ENCODE measurements at places on chromosomes 16 and 17.

DNA sequence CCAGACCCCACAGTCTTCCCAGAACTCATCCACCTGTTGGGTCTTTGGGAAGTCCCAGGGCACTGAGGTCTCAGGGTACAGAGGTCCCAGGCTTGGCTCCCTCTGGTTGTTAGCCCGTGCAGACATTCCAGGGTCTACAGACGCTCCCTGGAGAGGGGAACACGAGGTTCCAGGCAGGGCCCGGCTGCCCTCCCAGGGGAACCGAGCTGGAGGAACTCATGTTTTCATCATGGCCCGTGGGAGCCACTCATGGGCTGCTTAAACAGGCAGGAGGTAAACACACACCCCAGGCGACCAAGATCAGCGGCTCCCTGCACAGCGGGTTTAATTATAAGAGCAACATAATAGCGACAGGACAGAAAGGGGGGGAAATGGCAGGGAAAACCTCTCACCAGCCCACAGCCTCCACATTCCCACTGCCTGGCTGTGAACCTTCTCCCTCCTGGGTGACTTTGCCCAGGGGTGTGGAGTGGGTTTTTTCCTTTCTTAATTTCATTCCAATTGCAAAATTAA is 36.5 kb downstream of the TRARG1 start:
- H3K27me3 ChIP-seq = no peaks in the 10 kb centered on the region
- no peaks in the 10 kb centered on the region for H3K4me1 ChIP-seq
- no peak overlapping the region for H3K27ac ChIP-seq

DNA sequence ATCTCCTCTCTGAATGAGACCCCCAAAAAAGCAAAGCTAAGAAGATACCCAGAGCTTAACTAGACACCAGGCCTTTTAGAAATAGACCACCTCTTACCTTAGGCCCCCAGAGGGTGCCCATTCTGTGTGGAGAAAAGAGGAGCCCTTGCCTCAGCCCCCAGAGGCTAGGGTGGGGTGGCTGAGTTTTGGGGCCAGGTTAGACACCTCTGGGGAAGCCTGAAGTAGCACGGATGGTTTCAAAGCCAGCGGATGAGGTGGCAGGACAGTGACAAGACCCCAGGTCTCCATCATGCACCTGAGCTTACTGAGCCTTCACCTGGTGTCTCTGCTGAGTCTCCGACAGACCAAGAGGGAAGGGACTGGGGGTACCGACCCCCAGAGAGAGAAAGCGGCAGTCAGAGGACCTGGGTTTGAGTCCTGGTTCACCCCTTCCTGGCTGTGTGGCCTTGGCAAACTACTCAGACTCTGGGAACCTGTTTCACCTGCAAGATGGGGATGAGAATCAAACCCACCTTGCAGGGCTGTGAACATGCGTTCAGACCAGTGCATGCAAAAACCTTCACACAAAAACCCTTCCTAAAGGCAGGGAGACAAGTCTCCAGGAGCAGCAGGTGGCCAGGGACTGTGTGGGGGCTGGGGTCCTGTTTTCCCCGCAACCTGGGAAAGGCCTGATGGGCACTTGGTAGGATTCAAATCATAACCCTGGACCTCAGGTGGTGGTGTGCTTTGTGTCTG is 7.7 kb downstream of the SCGB1C2 start:
- no peak for DNase-seq
- no peak overlapping the region for H3K27ac ChIP-seq
- no peaks in the 10 kb centered on the region for H3K36me3 ChIP-seq
- H3K4me3 ChIP-seq = no peak overlapping the region
- no peaks in the 10 kb centered on the region for H3K27me3 ChIP-seq

GRCh38 chr17:80222376-80223141 is 2.3 kb downstream of the SLC26A11 start:
- peaks cover 18% of the 10 kb centered on the region for H3K36me3 ChIP-seq
- peaks cover 18% of the 10 kb centered on the region for H3K4me1 ChIP-seq
- DNase-seq = no peak
- no peak overlapping the region for H3K27ac ChIP-seq

GRCh38 chr16:962366-962765 is 8.4 kb downstream of the LMF1 start:
- no peak for DNase-seq
- no peak overlapping the region for H3K4me3 ChIP-seq
- H3K4me1 ChIP-seq = no peaks in the 10 kb centered on the region
- no peaks in the 10 kb centered on the region for H3K27me3 ChIP-seq
- H3K36me3 ChIP-seq = no peaks in the 10 kb centered on the region

DNA sequence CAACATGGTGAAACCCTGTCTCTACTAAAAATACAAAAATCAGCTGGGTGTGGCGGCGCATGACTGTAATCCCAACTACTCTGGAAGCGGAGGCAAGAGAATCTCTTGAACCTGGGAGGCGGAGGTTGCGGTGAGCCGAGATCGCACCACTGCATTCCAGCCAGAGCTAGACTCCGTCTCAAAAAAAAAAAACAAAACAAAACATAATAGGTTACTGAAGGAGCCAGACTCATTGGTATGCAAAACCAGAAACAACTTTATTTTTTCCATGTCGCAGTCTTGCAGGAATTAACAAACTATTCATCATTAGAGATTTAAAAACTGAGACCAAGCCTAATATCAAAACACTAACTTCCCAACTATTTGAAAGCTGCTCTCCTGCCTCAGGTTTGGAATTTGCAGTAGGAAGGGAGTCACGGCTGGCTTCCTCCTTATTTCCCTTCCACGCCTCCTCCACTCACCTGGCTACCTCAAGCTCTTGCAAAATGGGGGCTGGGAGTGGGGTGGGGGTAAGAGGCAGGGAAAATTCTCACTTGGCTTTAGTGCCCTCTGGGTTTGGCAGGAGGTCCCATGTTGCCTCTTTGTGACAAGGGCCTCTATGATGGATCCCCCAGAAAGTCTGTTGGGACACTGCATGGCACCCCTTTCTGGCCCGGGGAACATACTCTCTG is 34.1 kb upstream of the MYH10 start:
- no peaks in the 10 kb centered on the region for H3K27me3 ChIP-seq
- no peaks in the 10 kb centered on the region for H3K36me3 ChIP-seq
- H3K4me1 ChIP-seq = peaks cover 7% of the 10 kb centered on the region
- no peak overlapping the region for H3K27ac ChIP-seq

- peaks cover 4% of the 10 kb centered on the region for H3K36me3 ChIP-seq
- peak overlapping the region; percentile 93 for H3K4me3 ChIP-seq
These were observed 527 bp upstream of the UBE2Z start for GRCh38 chr17:48907713-48908046.

GRCh38 chr17:68439656-68440290 is 17.5 kb downstream of the WIPI1 start:
- no peak for DNase-seq
- H3K27ac ChIP-seq = no peak overlapping the region
- no peak overlapping the region for H3K4me3 ChIP-seq
- H3K4me1 ChIP-seq = peaks cover 8% of the 10 kb centered on the region
- H3K36me3 ChIP-seq = peaks cover 32% of the 10 kb centered on the region
- H3K27me3 ChIP-seq = no peaks in the 10 kb centered on the region

DNA sequence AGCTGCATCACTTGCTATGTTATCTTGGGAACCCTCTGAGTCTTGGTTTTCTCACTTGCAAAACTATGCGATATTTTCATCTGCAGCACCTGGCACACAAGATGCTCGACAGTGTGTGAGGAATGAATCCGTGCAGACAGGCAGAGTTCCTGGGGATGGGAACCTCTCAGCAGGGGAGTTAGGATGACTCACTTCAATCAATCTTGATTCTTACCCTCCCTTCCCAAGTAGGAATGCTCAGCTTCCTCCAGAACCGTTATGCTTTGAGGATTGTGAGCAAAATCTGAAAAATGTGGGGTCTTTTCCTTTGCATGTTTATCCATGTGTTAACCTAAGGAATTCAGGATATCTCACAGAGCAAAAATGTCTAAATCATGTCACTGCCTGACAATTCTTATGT is 68.9 kb upstream of the HNF1B start:
- no peaks in the 10 kb centered on the region for H3K4me1 ChIP-seq
- H3K27ac ChIP-seq = no peak overlapping the region
- H3K27me3 ChIP-seq = no peaks in the 10 kb centered on the region
- H3K4me3 ChIP-seq = no peak overlapping the region

DNA sequence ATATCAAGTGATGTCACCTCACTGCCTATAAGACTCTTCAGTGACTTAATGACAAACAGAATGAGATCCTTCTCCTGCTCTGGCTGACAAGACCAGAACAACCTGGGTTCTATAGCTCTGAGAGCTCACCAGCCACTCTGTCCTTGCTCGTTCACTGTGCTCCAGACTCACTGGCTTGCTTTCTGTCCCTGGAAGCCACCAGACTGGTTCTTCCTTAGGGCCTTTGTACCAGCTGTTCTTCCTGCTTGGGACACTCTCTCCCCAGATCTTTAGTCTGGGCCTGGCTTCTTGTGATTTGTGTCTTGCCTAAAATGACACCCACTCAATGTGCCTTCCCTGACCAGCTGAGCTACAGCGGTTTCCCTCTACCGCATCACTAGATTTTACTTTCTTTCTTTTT is 76.1 kb downstream of the FTO start:
- peaks cover 8% of the 10 kb centered on the region for H3K4me1 ChIP-seq
- no peak overlapping the region for H3K4me3 ChIP-seq
- no peak for DNase-seq
- H3K27me3 ChIP-seq = no peaks in the 10 kb centered on the region
- no peaks in the 10 kb centered on the region for H3K36me3 ChIP-seq

- H3K4me3 ChIP-seq = no peak overlapping the region
- H3K36me3 ChIP-seq = no peaks in the 10 kb centered on the region
- peaks cover 33% of the 10 kb centered on the region for H3K27me3 ChIP-seq
- H3K27ac ChIP-seq = no peak overlapping the region
- peaks cover 8% of the 10 kb centered on the region for H3K4me1 ChIP-seq
These were observed 4.5 kb downstream of the KCNJ12 start for GRCh38 chr17:21380659-21381058.

GRCh38 chr17:28370744-28371103 is 617 bp upstream of the VTN start:
- DNase-seq = no peak
- H3K27me3 ChIP-seq = peaks cover 21% of the 10 kb centered on the region
- H3K27ac ChIP-seq = no peak overlapping the region
- peaks cover 16% of the 10 kb centered on the region for H3K4me1 ChIP-seq
- H3K36me3 ChIP-seq = no peaks in the 10 kb centered on the region

GRCh38 chr17:48892940-48893645 is 506 bp downstream of the ATP5MC1 start:
- DNase-seq = no peak
- peaks cover 9% of the 10 kb centered on the region for H3K36me3 ChIP-seq
- peak overlapping the region; percentile 94 for H3K4me3 ChIP-seq
- no peaks in the 10 kb centered on the region for H3K27me3 ChIP-seq

DNA sequence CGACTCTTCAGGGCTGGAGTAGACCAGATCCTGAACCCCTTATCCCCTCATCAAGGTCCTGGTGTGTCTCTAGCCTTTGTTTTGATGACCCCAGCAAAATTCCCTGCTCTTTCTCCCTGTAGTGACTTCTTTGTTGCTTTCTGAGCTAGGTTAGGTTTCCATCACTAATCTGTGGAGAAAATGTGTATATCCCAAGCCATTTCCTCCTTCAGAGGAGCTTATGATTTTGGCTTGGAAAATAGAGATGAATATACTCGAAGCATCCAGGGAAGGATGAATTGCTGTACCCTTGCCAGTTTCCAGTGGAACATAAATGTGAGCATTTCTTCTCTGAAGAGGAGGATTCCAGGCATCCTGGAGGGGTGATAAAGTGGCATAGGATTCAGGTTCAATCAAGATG is 55.8 kb downstream of the KSR1 start:
- no peak overlapping the region for H3K27ac ChIP-seq
- H3K4me3 ChIP-seq = no peak overlapping the region
- H3K36me3 ChIP-seq = no peaks in the 10 kb centered on the region

DNA sequence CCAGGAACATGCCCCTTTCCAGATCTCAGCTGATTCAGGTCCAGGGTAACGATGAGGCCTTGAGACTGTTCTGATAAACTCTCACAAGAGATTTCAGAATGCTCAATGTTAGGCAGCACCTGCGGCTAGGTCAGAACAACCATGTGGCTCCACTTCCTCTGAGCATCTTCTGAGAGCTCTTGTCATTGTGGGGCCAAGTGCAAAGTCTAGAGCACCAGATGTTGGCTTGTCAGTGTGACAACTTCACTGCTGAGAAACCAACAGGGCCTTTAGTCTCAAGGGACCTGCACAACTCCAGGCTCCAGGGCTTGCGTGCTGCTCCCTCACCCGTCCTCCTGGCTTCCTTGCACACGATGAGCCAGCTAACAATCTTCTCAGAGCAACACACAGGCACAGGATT is 29.0 kb downstream of the FCSK start:
- no peak for DNase-seq
- H3K4me3 ChIP-seq = no peak overlapping the region
- no peaks in the 10 kb centered on the region for H3K27me3 ChIP-seq
- no peak overlapping the region for H3K27ac ChIP-seq
- H3K36me3 ChIP-seq = peaks cover 43% of the 10 kb centered on the region
- no peaks in the 10 kb centered on the region for H3K4me1 ChIP-seq

- H3K27me3 ChIP-seq = no peaks in the 10 kb centered on the region
- no peak for DNase-seq
- H3K36me3 ChIP-seq = no peaks in the 10 kb centered on the region
- no peak overlapping the region for H3K27ac ChIP-seq
- peaks cover 6% of the 10 kb centered on the region for H3K4me1 ChIP-seq
- no peak overlapping the region for H3K4me3 ChIP-seq
These were observed 155.9 kb downstream of the NTN1 start for GRCh38 chr17:9177212-9177611.

DNA sequence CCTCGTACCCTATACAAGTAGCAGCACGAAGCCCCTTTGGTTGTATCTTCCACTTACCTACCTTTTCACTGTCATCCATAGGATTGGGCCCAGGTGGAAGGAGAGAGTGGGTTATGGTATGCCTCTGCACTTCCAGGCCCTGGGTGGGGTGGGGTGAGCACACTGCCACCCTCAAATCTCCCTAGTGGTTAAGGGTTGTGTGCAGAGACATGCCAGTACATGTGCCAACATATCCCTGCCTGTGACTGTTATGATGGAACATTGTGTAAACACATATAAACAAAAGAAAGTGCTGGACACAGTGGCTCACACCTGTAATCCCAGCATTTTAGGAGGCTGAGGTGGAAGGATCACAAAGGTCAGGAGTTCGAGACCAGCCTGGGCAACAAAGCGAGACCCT is 11.1 kb downstream of the HROB start:
- DNase-seq = no peak
- H3K36me3 ChIP-seq = peaks cover 49% of the 10 kb centered on the region
- no peak overlapping the region for H3K27ac ChIP-seq
- no peaks in the 10 kb centered on the region for H3K4me1 ChIP-seq
- H3K4me3 ChIP-seq = no peak overlapping the region

GRCh38 chr17:78040440-78041385 is 82.2 kb downstream of the TNRC6C start:
- H3K27me3 ChIP-seq = no peaks in the 10 kb centered on the region
- no peaks in the 10 kb centered on the region for H3K4me1 ChIP-seq
- DNase-seq = peak; percentile 45
- no peaks in the 10 kb centered on the region for H3K36me3 ChIP-seq
- no peak overlapping the region for H3K4me3 ChIP-seq
- H3K27ac ChIP-seq = no peak overlapping the region

Measured in trophoblast cell (in vitro differentiated cells and primary cell).